ENCODE measurements at places on chromosomes 11 and 22.

DNA sequence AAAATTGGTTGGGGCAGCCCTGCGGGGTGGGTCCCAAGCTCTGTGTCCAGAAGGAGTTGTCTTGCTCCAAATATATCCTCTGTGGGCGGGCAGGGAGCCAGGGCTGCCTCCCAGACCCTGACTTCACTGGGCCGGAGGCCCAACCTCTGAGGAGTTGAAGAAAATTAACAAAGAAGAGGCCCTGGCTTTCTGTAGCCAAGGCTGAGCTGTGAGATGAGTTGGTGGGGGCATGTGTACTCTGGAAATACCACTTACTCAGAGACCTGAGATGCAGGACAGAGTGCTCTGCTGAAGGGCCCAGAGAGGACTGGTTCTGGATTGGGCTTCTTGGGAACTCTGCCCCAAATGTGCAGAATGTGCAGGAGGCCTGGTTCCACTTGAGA is 96.3 kb downstream of the SWAP70 start:
- peak; percentile 90 for DNase-seq

- DNase-seq = no peak
These were observed 10.6 kb downstream of the LIMK2 start for GRCh38 chr22:31222736-31223135.

DNA sequence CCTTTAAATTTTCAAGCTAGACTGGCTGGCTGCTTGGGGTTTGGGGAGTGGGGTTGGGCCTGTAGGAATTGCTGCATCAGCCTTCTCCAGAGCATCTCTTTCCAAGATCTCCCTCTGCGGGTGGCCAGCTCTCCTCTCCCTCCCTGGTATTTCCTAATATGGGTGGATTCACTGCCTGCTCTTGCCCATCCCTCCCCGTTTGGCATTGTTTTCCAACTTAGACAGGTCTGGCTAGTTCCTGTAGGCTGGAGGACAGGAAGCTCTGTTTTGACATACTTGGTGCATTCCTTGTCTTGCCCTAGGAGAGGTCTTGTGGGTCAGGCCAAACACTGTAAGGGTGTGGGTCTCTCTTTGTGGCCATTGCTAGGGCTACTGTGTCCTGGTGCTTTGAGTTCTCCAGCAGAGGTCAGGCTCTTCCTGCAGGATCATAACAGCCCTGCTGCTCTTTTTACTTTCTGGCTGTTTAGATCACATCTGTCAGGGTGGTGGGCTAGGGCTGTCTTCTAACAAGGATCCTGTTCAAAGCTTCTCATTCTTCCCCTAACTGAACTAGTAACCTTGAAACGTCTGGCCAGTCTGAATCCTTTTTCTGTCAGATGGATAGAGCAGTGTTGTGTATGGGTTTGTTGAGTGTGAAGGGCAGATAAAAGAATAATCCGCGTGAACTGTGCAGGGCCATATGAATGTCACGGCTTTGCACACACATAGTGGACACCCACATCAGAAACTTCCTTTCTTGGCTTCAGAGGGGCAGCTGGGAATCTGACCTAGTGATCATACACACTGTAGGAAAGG is 18.3 kb upstream of the MICALL1 start:
- DNase-seq = peak; percentile 98

GRCh38 chr22:39871008-39871798 is 22.4 kb downstream of the ENTHD1 start:
- no peak for DNase-seq

Measured in fibroblast of skin of back (primary cell).